ENCODE measurements at places on chromosomes 5 and 9.

DNA sequence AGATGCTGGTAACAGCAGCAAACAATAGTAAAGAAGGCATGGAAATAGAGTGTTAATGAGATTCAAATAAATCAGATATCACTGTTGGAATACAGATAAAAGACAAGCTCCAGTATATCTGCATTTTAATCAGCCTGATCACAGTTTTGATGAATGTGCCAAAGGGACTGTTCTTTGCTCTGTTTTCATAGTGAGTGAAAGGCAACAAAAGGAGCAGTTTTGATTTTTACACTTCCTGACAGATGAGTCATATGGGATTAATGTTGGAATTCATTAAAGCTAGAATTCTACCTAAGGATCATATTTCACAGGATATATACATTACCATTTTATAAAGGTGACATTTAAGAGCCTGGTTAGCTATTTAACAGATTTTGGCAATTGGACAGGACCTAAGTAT is 743.3 kb upstream of the PTPRD start:
- no peak for DNase-seq

DNA sequence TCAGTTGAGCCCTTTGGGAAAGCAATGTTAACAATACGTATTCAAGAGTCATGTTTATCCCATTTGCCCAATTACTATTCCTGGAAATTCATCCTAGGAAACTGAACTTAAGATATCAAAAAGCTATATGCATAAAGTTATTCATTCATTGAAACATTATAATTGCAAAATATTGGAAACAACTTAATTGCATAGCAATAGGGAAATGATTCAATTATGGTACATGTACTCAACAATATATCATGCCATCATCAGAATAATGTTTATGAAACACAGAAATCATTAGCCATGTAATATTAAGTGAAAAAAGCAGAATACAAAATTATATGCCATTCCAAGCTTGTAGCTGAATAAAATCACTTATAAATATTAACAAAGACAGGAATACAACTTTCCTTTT is 35.3 kb downstream of the ABCA1 start:
- no peak for DNase-seq

- DNase-seq = no peak
These were observed 353.5 kb upstream of the POU5F2 start for GRCh38 chr5:94094793-94095441.

DNA sequence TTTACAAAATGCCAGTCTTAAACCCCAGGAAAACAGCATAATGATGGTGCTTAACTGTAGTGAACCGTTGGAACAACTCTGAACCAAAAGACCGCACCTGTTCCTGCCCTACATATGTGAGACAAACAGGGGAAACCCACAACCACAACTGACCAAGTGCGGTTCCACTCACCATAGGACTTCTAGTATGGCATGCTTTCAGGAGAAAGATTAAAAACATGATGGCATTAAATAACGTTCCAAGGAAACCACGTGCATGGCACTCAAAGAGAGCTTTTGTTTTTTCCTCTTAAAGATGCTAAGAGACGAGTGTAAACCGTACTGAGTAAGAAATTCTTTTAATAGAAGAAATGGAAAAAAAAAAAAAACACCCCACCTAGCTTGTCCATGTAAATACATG is 119.8 kb downstream of the SSBP2 start:
- DNase-seq = no peak

DNA sequence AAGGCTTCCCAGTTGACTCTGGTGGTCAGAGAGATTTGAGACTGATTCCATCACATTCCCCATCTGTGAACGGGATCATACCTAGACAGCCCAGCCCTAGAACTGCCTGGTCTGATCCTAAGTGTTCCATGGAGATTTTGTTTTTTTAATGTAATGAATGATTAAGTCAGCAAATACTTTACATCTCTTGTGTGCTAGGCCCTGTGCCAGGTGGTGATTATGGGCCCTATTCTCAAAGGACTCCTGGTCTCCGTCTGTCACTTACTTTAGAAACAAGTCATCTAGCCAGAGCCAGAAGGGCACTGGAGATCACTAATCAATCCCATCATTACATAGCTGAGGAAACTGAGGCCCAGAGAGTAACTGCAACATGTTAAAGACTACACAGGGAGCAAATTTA is 1.1 kb upstream of the GPX3 start:
- DNase-seq = no peak

DNA sequence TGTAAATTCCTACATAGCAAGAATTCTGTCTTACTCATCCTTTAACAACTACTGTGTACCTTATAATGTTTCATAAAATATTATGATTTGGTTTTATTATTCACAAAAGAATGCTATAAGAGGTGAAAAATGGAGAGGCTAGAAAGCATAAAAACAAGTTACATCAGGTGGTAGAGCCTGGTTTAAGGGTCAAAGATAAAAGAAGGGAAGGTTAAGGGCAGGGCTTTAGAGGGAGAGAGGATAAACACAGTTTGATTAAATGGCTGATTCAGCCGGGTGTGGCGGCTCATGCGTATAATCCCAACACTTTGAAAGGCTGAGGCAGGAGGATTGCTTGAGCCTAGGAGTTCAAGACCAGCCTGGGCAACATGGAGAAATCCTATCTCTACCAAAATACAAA is 40.4 kb upstream of the HSPB3 start:
- no peak for DNase-seq

DNA sequence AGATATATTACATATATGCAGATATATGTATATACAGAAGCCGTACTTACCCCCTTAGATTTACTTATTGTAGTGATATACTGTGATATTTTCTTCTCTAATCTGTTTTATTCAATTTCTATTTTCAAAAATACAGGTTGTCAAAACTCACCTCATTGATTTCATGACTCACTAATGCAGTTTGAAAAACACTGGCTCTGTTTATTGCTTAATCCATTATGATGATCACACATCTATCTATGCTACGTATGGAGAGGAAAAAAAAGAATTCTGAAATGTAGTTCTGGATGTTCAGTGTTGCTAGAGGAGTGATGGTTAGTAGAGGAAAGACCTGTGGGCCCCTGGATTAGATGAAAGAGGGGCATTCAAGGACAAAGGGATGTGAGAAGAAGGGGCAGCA is 121.0 kb upstream of the RPS23 start:
- DNase-seq = no peak

DNA sequence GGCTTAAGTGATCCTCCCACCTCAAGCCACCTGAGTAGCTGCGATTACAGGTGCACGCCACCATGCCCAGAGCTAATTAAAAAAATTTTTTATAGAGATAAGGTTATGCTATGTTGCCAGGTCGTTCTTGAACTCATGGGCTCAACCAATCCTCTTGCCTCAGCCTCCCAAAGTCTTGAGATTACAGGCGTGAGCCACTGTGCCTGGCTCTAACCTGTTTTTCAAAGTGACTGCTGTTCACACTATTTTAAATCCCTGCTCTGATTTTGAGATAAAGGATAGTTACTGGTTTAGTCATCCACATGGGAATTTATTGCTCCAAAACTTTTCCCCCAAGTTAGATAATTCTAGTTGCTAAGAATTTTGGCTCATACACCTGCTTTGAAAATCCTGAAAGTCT is 48.2 kb upstream of the MTMR12 start:
- no peak for DNase-seq

DNA sequence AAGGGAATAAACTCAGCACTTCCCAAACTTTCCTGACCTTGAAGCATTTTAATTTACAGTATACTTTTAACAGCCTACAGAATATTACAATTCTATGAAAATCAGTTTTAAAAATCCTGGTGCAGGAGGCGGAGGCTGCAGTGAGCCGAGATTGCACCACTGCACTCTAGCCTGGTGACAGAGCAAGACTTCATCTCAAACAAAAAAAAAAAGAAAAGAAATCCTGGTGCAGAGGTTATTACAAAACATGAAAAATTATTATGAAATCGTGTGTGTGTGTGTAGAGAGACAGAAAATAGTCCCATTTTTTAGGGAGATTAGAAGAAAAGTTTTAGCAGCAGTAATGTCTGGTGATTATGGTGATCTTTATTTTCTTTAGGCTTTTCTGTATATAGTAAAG is 26.9 kb downstream of the GOLPH3 start:
- no peak for DNase-seq

- DNase-seq = no peak
These were observed 902.3 kb upstream of the DMAC1 start for GRCh38 chr9:8701904-8702303.

- no peak for DNase-seq
These were observed 232.5 kb downstream of the GADD45G start for GRCh38 chr9:89837162-89837933.

GRCh38 chr5:100311806-100312205 is 223.4 kb upstream of the FAM174A start:
- no peak for DNase-seq

GRCh38 chr5:67643536-67643935 is 446.9 kb upstream of the CD180 start:
- peak; percentile 55 for DNase-seq

GRCh38 chr5:155485386-155485785 is 471.8 kb downstream of the KIF4B start:
- DNase-seq = peak; percentile 3

DNA sequence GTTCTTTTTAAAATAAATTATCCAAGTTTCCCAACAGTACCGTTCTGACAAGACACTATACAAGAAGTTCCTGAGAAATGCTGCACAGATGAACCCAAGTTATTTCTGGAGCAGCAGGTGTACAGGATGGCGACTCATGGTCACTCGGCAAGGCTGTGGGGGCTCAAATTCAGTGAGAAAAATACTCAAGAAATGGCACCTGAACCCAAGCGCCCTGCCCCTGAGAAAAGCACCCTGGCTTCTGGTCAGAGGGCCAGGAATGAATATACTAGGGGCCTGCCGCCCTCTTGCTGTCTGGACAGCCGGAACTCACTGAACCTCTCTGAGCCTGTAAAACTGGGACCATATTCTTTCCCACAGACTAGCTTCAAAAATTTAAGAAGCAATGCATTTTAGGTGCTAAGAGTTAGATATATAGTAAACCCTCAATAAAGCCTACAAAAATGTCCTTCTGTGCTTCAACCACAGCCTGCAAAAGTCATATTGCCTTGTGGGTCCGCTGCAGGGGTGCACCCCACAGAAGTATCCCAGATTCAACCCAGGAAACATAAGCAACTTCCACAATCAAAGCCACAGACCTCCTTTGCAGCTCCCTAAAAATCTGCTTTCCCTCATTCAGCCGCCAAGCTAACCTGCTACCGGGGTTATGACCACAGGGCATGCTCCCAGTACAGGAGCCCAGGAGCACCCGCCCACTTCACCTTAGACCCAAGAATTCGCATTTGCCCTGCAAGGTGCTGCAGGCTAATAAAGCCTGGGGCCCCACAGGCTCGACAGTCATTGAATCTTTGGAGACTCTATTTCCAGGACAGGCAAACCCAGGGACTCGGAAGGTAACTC is 1.4 kb downstream of the RAPGEF1 start:
- DNase-seq = no peak

DNA sequence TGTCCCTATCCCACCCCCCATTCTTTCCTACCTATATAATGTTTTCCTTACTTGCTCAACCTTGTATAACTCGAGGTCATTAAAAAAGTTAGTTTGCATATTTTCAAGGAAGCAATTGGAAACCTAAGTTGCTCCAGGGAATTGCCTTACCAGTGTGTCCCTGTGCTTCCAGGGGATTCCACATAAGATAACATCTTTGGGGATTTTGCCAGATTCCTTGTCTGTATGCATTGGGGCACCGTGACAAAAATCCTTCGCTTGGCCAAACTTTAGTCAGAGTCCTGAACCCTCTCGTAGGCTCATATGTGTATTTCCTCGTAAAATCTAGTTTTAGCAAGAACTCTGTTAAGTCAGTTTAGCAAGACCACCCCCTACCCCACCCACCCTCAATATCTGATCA is 14.7 kb upstream of the OSMR start:
- no peak for DNase-seq

DNA sequence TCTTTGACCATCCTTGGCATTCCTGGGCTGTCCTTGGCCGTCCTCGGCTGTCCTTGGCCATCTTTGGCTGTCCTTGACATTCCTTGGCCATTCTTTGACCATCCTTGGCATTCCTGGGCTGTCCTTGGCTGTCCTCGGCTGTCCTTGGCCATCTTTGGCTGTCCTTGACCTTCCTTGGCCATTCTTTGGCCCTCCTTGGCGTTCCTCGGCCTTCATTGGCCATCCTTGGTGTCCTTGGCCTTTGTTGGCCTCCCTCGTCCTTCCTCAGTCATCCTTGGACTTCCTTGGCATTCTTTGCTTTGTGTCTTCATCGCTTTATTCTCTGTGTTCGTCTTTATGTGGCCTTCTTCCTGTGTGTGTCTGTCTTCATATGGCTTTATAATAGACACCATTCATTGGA is 20.7 kb downstream of the NDUFS6 start:
- no peak for DNase-seq

DNA sequence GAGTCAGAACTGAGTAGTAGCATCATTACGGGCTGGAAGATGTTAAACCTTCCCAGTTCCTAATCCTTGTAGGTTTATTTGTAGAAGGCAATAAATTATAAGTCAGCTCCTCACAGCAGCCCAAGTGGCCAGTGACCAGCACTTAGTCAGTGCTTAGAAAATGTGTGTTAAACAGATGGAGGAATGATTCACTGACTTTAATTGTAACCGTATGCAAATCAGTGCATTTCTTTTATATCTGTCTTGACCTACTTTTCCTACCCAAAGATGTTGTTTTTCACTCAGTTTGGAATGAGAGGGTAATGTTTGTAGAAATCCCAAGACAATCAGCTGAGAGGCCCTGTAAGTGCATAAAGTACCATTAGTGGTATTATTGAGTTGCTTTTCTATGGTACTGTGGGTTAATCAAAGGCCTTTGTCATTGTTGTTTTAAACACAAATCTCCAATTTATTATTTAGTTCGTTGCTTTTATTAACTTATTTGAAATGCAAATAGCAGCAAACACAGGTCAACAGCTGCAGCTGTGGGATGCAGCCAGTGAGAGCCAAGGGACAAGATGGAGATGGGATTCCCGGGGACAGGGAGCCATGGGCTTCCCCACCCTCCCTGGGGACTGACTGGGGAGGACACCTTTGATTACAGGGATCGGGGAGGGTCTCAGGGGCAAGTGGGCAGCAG is 49.8 kb downstream of the MAP1B start:
- DNase-seq = peak; percentile 94

DNA sequence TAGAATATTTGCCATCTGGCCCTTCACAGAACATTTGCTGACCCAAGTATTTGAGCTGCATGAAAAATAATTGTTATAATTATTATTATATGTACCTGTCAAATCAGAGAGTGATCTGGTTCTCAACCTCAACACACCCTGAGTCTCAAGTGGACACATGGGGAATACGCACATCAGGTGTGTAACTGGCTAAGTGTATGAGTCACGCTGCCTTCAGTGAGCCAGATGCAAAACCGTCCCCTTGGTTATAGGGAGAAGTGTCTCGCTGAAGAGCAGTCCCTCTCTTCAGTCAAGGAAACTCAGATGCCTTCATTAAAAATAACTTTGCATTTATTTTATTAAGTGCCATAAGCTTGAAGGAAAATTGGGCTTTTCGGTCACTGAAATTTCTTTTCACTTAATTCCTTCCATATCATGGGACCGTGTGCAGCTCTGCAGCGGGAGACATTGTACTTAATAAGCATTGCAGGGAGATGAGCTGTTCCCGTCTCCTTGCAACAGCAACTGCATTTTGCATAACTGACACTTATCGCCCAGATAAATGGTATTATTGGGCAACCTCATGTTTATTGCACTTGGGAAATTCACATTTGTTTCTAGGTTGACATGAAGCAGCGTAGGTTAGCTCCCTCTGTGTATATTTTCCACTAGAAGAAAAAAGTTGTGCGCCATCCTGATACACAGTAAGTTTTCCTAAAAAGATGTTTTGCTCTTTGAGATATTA is 512.3 kb upstream of the DAP start:
- no peak for DNase-seq

- DNase-seq = no peak
These were observed 10.5 kb upstream of the IPPK start for GRCh38 chr9:92680166-92681119.
